Fibroblast of skin of right quadriceps (primary cell): ENCODE measurements at places on chromosomes 7 and 10.

- no peak for DNase-seq
Observed at GRCh38 chr10:43945094-43945730, 296.5 kb upstream of the ZNF32 start.

GRCh38 chr10:91976317-91977051, 52.9 kb downstream of the BTAF1 start:
- DNase-seq, result no peak

- DNase-seq, result peak; percentile 57
Observed at GRCh38 chr10:122149561-122150505, 121.3 kb upstream of the BTBD16 start.

GRCh38 chr10:61887772-61888171, 13.7 kb upstream of the ARID5B start:
- no peak for DNase-seq

DNA sequence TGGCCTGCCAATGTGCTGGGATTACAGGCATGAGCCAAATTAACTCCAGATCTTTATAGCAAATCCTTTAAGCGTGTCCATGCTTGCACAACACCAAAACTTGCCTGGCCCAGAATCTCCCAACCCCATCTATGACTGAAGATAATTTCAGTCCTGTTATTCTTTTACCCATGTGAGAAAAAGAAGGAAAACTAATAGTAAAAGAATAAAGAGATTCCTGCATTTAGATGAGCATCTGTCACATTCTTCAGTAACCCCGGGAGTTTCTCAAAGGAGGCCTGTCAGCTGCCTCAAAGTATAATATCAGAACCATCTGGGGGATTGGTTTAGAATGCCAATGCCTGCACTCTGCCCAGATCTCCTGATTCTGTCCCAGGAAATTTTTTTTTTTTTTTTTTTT, 158.1 kb upstream of the KMT2E start:
- DNase-seq, result no peak

GRCh38 chr10:73584737-73585136, 6.4 kb downstream of the USP54 start:
- peak; percentile 53 for DNase-seq

DNA sequence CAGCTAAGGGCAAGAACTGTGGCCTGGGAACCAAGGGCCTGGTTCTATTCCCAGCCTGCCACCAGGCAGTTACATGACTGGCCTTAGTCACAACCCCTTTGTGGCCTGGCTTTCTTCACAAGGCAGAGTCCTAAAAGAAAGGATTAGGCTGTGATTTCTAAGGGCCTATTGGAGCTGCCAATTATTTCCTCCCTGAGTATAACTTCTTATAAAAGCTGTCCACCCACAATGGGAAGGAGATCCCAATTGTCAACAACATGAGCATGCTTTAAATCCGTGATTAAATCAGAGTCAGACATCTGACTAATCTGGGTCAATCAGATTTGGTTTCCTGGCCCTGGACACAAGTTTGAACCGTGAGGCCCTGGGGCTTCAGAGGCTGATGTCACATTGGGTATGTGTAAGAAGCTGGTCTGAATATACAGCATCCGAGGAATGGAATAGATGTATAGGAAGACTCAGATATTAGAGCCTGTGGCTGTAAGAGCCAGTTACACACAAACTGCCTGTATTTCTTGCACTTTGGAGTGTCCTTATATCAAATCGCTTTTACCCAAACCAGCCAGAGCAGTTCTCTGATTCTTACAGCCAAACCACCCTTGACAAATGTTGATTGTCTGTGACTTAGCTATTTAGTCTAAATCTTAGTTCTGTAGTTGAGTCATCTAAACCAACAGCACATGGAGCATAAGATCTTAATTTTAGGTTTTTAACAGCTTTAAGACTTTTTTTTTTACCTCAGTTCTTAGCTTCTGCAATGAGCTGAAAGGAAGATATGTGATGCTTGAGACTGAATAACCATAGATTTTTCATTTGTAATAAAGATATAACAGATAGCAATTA, 61.3 kb downstream of the ABCB4 start:
- DNase-seq, result peak; percentile 48

DNA sequence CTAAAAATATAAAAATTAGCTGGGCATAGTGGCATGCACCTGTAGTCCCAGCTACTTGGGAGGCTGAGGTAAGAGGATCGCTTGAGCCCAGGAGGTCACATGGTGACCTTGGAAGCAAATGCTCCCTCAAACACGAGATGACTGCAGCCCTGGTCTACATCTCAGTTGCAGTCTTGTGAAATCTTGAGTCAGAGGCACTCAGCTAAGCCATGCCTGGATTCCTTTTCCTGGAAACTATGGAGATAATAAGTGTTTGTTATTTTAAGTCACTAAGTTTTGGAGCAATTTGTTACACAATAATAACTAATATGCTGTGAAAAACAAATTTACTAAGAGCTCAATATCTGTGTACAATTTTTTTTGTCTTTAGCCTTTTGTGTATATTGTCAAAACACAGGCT, 284.3 kb upstream of the KAT6B start:
- DNase-seq, result peak; percentile 67

DNA sequence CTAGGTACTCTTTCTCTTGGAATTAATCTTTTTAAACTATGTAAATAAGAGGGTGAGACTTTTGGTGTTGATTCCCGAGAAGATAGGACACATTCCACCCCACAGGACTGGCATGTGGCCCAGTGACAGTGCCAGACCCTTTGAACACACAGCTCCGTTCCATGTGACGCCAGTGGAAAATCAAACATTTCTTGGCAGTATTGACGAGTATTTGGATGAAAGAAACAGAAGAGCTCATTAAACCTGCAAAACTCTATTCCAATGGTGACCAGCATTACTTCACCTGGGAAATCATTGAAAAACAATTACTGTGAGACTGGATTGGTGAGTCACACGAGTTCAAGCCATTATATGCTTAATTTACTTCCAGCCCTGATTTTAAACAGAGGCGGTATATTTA, 25.8 kb downstream of the AKR1E2 start:
- DNase-seq, result no peak

DNA sequence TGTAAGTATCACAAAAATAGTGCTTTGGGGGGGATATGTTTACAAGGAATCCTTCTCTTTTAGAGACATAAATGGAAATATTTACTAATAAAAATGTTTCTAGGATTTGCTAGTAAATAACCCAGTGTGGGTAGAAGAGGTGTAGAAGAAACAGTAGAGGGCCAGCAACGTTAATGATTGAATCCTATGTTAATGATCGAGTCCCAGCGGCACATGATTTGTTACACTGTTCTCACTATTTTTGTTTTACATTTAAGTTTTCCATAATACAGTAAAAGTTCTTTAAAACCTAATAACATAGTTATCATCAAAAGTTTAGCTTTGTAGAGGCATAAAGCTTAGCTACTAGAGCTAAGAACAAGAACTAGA, 66.0 kb downstream of the UBE2H start:
- no peak for DNase-seq

- DNase-seq, result no peak
Observed at GRCh38 chr7:112263519-112263918, 57.0 kb downstream of the ZNF277 start.

GRCh38 chr7:35680403-35681013, 14.4 kb downstream of the HERPUD2 start:
- DNase-seq, result no peak

DNA sequence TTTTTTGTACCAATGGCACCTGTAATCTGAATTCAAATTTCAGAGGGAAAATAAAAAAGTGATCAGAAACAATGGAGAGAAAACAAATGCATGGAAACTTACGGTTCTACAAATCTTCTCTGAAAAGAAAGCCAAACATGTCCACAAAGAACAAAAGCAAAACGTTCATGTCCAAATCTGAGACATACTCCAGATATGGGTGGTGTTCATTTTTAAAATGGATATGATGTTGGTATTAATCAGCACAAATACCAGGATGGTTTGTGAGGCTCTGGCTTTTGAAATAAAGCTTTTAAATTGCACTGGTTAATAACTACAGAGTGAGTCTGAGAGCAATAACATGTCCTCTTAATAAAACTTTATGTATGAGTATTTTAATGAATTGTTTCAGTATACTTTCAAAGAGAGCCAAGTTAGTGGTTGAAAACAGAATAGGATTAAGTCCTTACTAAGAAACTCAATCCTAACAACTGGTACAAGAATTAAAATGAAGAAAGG, 366.4 kb downstream of the INHBA start:
- no peak for DNase-seq

DNA sequence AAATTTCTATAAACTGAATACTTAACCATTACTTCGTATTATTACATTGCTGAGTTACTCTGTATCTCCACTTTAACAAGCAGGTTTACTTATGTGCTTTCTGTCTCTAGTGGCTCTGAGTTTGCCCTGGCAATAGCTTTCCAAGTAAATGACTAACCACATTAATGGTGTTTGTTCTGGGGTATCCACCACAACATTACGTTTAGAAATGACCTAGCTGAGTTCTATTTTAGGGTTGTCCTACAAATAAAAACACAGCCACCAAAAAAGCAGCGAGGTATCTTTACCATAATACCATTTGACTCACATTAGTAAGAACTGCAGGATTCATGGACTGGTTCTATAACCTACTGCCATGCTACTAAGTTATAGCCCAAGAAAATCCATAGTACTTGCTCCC, 83.1 kb downstream of the HIBADH start:
- no peak for DNase-seq

DNA sequence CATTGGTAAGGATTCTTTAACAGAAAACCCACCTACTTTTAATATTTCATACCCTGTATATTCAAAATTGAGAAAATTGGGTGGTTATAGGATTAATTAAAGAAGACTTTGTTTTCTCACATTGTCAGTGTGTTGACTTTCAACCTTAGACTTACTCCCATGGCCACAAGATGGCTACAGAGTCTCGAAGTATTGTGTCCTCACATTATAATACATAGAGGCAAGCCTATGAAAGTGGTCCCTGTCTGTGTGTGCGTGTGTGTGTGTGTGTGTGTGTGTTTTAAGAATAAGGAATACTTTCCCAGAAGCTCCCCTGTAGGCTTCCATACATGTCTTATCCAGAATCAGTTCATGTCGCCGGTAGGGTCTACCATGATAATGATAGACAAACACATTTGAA, 180.0 kb downstream of the PHF14 start:
- DNase-seq, result no peak

DNA sequence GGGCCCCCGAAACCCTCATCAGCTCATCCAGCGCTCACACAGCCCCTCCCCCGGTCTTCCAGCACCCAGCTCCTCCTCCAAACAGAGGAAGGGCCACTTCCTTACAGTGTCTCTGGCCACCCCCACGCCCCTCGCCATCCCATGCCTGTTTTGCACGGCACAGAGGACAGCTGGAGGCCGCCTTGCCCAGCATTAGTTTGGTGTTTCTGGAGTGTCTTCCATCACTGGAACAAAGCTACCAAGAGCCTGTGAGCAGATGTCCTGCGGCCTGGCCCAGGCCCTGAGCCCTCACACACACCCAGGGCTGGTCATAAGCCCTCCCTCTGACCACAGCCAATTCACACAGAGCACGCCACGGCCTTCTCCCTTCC, 82.3 kb downstream of the MAD1L1 start:
- DNase-seq, result no peak
